Mesendoderm (in vitro differentiated cells): ENCODE measurements at places on chromosomes 6 and 20.
A peak's percentile ranks its signal among the peaks of the same experiment; 100 is the strongest.

DNA sequence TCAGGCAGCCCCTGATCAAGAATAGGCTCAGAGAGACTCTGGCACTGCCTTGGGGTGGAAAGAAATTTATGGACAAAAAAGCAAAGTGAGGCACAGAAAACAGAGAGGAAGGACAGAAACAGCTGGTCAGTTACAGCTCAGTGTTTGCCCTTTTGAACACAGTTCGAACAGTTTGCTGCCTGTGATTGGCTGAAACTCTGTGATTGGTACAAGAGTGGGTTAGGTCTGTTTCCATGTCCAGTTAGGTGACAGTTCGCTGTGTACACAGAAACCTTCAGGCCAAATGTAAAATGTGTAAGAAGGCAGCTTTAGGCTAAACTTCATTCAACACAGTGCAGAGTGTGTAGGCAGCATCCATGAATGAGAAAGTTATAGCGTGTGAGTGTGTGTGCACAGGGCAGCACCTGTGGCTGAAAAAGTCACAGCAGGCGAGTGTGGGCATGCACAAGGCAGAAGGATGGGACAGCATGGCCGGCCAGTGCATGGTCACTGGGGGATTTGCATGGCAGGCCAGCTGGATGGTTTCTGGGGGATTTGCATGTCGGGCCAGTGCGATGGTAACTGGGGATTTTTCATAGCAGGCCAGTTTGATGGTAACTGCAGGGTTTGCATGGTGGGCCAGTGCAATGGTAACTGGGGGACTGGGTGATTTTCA lies 75.4 kb upstream of the FRMD1 start:
- no peak for DNase-seq

- DNase-seq = no peak
Measured at GRCh38 chr6:140960566-140960965, 1172.2 kb upstream of the GJE1 start.

DNA sequence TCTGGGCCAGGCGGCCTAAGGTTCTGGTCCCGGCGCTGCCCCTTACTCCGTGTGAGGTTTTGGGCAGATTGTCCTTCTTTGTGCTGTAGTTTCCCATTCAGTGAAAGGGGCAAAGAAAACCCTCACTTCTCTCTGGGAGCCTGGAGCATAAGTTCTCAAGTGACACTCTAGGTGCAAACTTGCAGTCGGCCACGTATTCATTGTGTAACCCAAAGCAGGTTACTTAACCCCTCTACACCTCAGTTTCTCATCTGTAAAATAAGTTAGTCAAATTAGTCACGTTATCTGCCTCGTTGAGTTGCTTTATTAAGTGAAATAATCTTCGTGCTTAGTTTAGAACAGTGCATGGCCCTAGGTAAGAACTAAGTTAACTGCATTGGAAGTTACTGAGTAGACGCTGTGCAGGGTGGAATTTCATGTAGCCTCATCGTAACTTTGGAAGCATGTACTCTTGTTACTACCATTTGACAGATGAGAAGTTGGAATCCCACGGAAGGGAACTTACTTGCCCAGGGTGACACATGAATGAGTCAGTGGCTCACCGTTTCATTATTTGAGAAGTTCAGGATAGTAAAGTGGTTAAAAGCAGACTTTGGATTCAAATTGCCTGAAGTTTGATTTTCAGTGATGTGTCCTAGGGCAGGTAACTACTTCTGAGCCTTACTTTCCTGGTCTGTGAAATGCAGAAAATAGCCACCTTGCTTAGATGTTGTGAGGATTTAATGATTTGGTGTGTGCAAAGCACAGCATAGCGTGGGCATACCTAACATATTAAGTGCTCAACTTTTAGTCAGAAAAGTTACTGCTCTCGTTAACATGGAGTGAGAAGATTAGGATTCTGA lies 556 bp upstream of the MROH8 start:
- DNase-seq = peak; percentile 46

DNA sequence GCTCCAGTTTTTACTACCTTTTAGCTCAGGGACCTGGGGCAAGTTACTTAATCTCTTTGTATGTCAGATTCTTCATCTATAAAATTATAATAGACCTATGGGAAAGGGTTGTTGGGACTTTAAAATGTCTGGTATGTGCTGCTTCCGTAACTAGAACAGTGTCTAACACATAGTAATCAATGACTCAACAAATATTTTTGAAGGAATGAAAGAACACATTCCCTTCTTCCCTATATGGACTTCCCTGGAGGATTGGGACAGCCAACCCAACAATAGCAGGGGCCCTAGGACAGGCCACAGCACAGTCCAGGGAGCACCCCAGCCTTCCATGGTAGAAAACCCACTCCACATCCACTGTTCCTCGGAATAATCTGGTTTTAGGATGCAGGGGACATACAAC lies 50.7 kb upstream of the TPD52L1 start:
- DNase-seq = no peak

DNA sequence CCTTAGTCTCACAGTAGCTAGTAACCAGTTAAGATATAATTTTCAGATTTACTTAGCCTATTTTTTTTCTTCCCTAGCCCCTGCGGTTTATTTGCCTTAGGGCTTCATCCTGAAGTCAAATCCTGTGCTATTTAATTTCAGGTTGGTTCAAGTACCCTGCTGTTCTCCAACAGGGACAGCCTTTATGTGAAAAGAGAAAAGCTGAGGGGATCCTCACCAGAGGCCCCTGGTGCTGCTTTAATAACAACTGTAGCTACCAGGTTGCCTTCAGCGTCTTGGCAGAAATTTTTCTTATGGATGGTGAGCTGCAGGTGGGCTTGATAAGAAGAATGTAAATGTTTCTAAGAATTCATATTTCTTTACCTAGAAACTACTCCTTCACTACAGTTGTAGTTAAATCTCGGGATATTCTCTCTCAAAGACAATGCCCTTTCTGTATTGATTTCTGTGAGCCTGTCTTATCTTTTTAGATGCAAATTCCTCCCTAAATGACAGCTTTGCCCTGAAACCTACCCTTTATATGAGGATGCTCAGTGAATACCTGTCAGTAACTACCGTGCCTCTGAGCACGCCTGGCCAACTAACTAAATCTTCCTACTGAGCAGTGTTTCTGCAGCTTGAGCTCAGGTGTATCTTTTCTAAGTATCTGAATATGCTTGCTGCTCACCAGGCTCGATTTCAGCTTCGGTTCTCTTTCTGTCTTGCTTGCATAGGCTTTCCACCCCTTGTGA lies 320.5 kb downstream of the MMUT start:
- DNase-seq = peak; percentile 23

DNA sequence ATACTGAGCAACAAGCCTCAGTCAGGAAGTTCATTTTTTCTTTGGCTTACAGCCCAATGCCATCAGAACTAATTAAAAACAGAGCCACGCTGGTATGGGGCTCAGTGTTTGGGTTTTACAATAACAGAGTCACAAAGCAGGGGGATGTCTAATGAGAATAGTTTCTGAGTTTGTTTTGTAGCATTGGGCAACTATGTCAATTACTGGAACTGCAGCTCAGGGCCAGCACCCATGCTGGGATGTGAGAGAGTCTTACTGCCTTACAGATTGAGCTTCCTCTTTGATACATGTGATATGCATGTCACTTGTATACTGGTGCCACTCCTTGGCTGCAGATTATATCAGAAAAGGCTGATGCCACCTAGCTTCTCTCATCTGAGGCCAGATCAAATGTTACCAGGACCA lies 117.6 kb downstream of the TFAP2B start:
- DNase-seq = no peak

DNA sequence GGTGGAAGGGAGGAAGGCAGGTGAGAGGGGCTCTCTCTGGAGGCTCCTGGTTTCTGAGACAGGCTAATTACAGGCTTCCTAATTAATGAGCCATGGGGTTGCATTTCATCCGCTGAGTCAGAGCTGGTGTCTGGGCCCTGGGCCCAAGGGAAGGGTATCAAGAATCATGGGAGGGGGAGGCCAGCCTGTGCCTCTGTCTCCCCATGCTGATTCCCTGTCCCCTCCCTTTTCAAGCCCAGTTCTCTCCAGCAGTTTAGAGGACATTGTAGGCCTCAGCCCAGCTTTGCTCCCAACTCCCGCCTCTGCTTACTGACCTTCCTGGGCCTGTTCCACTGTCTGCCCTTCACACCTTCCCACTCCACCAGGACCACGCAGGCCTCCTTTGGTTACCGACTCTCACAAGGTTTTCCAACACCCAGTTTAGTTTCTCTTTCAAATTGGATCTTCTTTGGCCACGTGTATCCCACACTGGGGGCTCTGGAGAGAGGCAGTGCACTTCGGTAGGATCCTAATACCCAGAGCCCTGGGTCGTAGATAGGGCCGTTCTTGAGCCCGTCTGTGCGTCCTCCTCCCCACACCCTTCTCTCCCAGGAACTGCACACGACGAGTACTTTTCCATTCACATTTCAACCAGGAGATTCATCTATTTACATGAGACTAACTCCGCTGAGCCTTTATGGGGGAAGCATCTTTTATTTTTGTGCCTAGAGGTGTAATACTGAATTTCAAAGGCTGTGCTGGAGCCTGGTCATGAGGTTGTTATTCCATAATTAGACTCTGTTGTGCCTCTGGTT lies 18.2 kb upstream of the AVP start:
- no peak for DNase-seq

- DNase-seq = no peak
Measured at GRCh38 chr6:26377719-26378118, 5.2 kb upstream of the BTN2A2 start.

DNA sequence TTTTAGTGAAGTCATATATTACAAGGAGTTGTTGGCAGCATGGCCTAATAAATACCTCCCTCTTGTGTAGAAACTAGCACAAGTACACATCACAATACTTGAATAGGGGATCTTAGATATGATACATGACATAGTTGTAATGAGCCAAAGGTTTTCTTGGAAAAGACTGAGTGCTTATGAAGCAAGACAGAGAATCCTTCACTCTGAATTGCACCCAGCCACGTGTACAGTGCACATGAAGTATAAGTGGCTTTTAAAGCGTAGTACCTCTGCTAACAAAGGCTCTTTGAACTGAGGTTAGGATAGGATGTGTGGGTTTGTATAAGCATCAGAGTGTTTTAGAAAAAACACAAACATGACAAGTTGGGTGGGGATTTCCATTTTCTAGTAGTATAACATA lies 145.5 kb upstream of the STMND1 start:
- no peak for DNase-seq

GRCh38 chr6:134289204-134289575 lies 28.7 kb downstream of the SGK1 start:
- DNase-seq = no peak

DNA sequence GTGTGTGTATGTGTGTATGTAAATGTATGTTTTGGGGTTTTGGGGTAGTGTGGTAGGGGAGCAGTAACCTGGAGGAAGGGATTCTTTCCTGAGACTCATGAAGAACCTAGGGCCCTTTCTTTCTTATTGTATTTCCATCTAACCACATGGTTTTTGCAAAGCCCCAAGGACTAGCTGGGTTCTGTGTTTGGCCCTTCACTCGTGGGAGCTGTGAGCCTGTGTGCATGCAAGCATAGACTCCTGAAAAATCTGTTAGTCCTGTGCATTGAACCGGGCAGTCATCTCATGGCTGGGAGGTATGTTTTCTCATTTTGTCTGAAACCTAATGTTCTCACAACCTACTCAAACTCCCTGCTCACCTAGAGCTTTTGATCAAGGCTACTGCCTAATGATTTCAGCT lies 219.1 kb downstream of the PHACTR1 start:
- DNase-seq = no peak

GRCh38 chr6:13432526-13433184 lies 54.7 kb downstream of the GFOD1 start:
- no peak for DNase-seq

DNA sequence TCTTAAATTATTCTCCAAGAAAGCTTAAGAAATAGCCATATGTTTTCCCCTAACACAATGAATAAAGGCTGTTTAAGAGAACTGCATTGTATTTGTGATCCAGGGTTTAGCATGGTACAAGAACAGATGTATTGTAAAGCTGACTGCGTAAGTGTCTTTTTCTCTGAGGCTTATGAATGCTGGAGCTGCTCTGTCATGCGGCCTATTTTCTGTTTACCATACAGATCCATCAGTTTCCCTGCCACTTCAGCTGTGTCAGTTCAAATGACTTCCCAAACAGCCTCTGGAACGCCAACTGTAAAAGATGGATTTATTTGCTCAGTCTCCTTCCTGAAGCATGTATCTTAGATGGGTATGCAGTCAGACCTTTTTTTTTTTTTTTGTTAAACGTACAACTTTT lies 419.3 kb upstream of the HS3ST5 start:
- no peak for DNase-seq

GRCh38 chr6:18742406-18742805 lies 355.3 kb downstream of the RNF144B start:
- no peak for DNase-seq
